ENCODE measurements at places on chromosomes 1 and 21.

GRCh38 chr1:40893946-40894345, 31.8 kb upstream of the CITED4 start:
- DNase-seq, result no peak

- no peak for DNase-seq
These were observed 1994.3 kb downstream of the MRPL39 start for GRCh38 chr21:23613014-23613413.

GRCh38 chr21:29343519-29343918, 44.8 kb downstream of the BACH1 start:
- DNase-seq, result no peak

DNA sequence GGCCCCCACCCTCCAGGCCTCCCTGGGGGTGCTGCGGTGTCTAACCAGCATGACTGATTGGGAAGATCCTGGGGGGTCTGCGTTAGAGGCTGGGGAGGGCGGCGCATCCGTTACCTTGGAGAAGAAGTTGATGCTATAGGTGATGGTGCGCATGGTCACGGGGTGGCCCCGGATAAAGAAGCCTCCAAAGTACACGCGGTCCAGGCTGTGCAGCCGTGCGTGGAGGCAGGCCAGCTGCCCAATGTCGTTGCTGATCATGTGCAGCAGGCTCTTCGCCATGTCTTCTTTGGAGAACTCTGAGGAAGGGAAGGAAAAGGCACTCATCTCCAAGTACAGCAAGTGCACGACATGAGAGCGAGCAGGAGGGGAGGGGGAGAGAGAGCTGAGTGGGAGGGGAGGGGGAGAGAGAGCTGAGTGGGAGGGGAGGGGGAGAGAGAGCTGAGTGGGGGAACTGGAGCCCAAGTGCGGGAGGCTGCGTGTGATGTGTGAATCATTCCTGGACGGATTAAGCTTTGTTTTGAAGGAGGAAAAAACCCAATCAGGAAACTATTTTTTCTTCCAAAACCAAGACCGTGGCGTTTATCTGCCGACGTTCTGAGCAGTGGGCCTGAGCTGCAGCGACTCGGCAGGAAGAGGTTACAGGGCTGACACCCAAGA, 7.2 kb downstream of the PANK4 start:
- DNase-seq, result no peak

- no peak for DNase-seq
These were observed 31.5 kb downstream of the TMCO1 start for GRCh38 chr1:165737196-165737595.

GRCh38 chr1:87219626-87220025, 109.1 kb upstream of the LMO4 start:
- no peak for DNase-seq

- no peak for DNase-seq
These were observed 54.0 kb upstream of the POU2F1 start for GRCh38 chr1:167166690-167167075.

GRCh38 chr1:234634387-234634786, 24.4 kb upstream of the IRF2BP2 start:
- no peak for DNase-seq

DNA sequence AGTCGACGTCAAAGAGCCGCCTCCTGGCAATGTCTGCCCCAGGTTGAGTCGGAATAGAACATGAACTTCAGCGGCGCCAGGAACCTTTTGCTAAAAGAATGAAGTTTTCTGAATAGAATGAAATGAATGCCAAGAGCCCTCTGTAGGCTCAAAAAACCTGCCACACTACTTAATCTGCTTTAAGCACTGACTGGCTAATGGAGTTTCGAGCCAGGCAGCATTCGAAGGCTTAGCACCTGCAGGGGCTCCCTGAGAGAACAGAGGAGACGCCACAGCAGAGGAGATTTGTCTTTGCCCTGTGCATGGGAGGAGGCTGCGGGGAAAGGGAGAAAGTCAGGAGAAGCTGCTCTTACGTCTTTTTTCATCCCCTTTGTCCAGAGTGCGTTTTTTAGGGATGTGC, 641.7 kb downstream of the AJAP1 start:
- DNase-seq, result no peak

DNA sequence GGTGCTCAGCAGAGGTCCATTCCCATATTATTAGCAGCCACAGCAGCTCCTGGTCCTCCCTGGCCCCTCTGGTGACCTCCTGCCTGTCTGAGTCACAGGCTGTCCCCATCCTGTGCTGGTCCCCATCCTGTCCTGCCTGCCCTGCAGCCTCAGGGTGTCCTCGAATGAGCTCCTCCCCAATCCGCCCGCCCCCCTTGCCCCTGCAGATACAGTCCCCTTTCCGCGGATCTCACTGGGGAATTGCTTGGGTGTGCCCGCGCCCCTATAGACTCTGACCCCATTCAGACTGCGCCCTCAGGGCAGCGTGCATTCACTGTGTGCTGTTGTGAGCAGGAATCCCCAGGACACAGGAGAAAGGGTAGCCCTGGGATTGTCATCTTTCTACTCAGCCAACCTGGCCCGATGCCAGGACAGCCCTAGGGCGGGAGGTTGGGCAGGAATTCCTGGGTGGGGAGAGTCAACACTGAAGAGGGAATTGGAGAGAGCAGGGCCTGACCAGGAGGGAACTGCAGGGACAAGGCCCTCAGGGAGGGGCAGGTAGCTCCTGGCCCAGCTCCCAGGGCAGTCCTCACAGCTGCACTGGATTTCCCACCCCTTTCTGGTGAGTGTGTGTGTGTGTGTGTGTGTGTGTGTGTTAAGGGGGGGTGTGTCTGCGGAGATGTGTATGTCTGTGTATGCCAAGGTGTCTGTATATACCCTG, 1.1 kb upstream of the GUCA2A start:
- DNase-seq, result no peak

GRCh38 chr1:196355206-196355786, 252.9 kb downstream of the KCNT2 start:
- no peak for DNase-seq

GRCh38 chr1:162973381-162973795, 95.8 kb upstream of the RGS4 start:
- no peak for DNase-seq

DNA sequence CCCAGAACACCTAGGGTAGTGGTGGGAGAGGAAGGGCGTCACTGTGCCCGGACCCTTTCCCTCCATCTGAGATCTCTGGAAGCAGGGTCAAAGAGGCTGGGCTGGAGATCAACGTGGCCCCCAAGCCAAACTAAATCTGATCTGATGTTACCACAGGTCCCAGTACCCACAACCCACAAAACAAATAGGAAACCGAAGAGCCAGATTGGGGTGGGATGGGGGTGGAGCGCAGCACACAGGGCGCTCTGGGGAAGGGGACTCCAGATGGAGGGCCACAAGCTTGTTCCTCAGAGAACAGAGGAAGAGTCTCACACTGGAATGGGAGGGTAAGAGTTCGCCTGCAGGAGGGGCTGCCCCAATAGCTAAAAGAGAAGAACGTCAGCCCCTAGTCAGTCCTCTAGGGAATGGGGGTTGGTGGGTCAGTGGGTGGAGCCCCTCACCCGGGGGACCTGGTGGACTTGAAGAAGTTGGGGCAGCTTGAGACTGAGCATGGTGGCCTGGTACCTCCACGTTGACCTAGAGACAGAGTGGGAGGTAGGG, 1.5 kb downstream of the PAQR6 start:
- no peak for DNase-seq

DNA sequence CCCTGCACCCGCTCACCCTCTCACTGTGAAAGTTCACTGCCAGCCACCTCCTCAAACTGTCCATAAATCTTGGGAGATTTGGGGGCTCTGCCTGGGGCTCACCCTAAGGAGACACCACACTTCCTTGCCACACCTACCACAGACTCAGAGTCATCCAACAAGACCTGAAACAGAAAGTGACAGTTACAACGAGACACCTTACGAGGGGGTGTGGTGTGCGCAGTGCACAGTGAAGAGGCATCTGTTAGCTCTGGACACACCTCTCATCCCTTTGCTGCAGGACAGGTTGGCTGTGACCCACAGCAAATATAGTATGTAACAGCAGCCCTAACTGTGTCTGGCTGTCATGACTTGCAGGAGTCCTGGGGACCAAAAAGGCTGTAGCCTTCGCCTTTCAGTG, 190.2 kb downstream of the NR5A2 start:
- no peak for DNase-seq

GRCh38 chr1:34970220-34970735, 14.9 kb downstream of the TMEM35B start:
- no peak for DNase-seq

DNA sequence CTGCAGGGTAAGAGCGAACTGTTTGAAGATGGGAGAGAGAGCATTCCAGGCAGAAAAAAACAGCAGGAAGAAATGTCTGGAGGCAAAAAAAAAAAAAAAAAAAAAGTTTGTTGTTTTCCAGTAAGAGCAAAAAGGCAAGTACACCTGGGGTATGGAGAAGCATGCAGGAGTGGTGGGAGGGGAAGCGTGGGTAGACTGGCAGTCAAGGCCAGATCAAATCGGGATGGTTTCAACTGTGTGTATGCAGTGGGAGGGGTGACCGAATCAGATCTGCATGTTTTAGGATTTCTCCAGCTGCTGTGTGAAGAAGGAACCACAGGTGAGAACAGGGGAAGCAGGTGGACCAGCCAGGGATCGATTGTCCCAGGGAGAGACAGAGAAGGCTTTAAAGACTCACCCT, 34.7 kb downstream of the CSMD2 start:
- no peak for DNase-seq
